ENCODE measurements at places on chromosomes 1 and 21.

DNA sequence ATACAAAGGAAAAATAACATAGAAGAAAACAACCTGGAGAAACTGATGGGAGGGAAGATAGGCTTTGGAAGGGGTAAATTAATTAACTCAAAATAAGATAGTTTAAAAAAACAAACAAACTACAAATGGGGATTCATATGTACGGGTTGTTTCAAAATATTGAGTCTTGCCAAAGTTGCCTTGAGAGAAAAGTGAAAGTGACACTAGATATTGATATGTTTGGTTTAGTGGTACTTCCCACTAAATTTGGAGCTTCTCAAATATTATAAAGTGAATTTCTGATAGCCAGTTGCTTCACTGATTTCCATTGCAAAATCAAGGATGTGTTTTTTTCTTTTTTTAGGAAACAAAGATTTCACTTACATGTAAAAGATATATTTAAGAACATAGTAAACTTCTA, 149.5 kb upstream of the RUNX1 start:
- peak; percentile 25 for DNase-seq

GRCh38 chr1:172883387-172883791, 167.4 kb downstream of the TNFSF18 start:
- peak; percentile 5 for DNase-seq

DNA sequence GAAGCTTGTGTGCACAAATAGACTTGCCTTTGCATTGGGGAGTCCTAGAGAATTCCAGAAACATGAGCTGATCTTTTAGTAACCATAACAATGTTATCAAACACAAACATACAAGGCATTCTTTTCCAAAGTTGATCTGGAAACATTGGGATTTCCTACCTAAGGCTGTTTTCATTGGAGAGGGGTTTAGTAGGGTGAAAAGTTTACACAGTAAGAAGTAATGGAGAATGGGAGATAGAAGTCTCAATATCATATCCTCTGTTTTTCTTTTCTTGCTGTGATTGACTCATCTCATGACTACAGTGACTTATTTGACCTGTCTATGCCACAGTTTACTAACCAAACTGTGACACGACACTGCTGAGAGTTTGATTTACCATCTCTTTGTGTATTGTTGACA, 65.6 kb upstream of the PLA2G4A start:
- DNase-seq, result no peak

DNA sequence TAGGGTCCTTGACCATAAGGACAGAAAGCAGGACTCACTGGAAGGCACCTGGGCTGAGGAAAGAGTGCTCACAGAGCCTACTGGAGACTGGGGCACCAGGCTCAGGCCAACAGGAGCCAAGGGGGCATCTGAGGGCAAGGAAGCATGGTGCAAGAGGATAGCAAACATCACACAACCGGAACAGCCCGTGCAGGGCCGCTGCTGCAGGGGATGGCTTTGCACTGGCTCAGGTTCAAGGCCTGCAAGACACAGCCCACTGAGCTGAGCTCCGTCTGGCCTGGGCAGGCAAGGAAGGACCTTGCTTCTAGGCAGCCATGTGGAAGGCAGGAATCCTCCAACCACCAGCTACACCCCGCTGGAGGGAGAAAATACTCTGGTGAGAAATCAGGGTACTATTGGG, 59.8 kb upstream of the KIF26B start:
- DNase-seq, result no peak

DNA sequence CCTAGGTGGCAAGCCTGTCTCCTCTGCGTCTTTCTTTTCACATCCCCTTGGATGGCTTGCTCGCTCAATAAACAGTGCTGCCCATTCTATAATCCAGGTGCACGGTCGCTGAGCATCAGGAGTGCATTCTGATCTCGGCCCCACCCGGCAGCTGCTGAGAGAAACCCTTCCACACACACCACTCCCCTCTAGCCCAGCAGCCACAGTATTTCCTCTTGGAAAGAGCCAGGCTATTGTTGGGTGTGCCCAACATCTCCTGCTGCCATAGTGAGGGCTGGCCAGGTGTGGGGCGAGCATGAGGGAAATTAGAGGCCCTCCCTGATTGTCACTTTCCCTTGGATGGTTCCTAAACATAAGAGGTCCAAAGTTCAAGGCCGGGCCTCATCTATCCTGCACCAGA, 24.7 kb downstream of the GPA33 start:
- DNase-seq, result no peak

DNA sequence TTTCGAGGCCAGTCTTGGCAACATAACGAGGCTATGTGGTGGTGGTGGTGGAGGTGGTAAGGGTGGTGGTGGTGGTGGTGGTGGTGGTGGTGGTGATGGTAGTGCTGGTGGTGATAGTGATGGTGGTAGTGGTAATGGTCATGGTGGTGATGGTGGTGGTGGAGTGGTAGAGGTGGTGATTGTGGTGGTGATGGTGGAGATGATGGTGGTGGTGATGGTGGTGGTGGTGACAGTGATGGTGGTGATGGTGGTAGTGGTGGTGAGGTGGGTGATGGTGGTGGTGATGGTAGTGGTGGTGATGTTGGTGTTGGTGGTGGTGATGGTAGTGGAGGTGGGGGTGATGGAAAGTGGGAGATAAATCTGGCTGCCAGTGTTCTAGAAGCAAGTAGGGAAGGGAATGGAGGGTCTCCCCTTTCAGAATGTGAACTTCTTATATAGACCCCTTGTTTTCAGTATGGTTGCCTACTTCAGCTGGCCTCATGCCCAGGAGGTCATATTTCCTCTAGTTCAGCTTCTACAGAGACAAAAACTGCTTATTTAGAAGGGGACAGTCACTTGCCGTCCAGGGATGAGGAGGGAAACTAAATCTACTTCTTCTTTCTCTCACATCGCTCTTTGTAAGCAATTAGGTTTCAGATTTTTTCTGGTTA, 27.5 kb downstream of the SH3BGR start:
- DNase-seq, result peak; percentile 2

DNA sequence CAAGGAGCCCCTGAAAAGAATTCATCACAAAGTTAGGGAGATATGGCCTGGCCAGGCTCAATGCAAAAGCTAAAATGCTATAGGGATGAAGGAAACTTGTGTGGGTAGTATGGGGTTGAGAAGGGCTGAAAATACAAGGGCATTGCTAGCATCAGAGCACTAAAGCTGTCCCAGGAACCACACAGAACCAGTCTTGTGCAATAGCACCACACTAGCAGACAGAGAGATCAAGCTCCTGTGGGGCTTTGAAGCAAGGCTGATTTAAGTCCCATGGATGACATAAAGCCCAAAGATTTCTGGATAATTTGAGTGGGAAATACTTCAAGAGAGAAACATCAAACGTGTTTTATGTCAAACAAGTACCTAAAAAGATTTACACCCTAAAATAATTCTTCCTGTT, 97.1 kb downstream of the VAV3 start:
- DNase-seq, result no peak

GRCh38 chr21:36608897-36609225, 90.1 kb upstream of the SIM2 start:
- DNase-seq, result no peak

- DNase-seq, result no peak
These were observed 43.1 kb downstream of the OR10J5 start for GRCh38 chr1:159492575-159493323.

DNA sequence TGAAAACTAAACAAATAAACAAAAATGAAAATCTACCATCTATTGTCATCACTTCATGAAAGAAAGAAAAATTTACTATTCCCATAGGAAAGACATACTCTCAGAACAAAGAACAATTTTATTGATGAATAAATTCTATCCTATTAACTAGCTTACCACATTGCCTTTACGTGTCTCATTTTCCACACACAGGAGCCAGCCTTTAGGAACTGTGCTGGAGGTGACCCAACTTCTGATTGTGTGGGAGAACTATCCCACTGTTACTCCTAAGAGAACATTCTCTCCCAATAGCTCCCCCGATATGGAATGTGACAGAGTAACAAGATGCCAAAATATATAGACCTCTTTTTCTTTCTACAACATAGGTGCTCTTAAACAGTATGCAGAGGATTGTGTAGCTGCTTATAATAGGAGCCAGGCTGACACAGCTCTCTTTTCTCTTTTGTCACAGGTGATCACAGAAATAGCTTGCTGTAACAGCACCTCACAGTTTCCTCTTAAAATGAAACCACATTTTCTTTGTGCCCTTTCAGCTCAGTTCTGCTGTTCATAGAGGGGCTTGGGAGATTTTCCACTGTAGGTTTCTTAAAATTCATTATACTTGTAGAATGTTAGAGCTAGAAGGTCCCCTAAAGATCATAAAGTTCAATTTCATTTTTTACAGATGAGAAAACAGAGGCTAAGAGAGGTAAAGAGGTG, 35.5 kb downstream of the C21orf91 start:
- DNase-seq, result no peak

GRCh38 chr1:94895518-94895917, 31.4 kb downstream of the CNN3 start:
- no peak for DNase-seq

DNA sequence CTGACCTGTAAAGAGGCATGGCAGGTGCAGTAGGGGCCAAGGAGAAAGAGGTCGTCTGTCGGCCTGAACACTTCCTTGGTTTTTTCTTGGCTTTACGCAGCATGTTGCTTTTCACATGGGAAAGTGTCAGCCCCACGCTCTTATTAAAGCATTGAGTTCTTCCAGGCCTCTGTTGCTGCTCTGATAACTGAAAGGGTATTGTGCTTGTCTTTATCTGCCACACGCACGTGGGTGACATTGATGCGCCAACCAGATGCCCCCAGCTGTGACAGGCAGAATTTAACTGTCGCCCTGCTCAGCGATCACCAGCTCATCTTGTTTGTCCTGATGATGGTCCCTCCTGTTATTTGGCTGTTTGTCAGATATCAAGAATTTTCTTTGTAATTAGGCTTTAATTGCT, 76.5 kb downstream of the GALNT2 start:
- DNase-seq, result no peak

- DNase-seq, result no peak
These were observed 8.7 kb upstream of the HAX1 start for GRCh38 chr1:154263465-154264332.

GRCh38 chr1:237042526-237042891, 525 bp downstream of the RYR2 start:
- DNase-seq, result no peak

- no peak for DNase-seq
These were observed 51.3 kb downstream of the LGR6 start for GRCh38 chr1:202244841-202245261.

- no peak for DNase-seq
These were observed 85.4 kb downstream of the POFUT2 start for GRCh38 chr21:45202344-45202743.

- DNase-seq, result no peak
These were observed 52.5 kb upstream of the CR2 start for GRCh38 chr1:207401578-207401977.

DNA sequence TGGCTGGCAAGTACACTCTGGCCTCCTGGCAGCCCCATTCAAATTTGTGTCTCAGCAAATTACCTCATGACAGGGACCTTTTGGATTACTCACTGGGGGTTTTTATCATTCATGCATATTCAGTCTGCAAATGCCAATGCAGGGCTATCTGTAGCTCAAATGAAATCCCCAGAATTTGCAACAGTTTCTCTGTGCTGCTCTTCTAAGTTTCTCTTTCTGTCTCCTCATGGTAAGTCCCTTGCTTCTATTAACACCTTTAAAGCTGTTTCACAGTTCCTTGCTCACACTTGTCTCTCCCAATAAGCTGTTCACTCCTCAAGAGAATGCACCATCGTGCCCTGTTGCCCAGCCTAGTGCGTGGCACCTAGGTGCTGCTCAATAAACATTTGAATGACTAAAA, 3.3 kb upstream of the FAM78B start:
- peak; percentile 32 for DNase-seq

GRCh38 chr1:220843481-220844011, 35.7 kb upstream of the HLX start:
- no peak for DNase-seq

GRCh38 chr1:157659576-157660247, 40.9 kb downstream of the FCRL3 start:
- no peak for DNase-seq

- no peak for DNase-seq
These were observed 98.6 kb downstream of the TBX19 start for GRCh38 chr1:168379104-168379860.
